ENCODE measurements at places on chromosomes 2 and 18.

DNA sequence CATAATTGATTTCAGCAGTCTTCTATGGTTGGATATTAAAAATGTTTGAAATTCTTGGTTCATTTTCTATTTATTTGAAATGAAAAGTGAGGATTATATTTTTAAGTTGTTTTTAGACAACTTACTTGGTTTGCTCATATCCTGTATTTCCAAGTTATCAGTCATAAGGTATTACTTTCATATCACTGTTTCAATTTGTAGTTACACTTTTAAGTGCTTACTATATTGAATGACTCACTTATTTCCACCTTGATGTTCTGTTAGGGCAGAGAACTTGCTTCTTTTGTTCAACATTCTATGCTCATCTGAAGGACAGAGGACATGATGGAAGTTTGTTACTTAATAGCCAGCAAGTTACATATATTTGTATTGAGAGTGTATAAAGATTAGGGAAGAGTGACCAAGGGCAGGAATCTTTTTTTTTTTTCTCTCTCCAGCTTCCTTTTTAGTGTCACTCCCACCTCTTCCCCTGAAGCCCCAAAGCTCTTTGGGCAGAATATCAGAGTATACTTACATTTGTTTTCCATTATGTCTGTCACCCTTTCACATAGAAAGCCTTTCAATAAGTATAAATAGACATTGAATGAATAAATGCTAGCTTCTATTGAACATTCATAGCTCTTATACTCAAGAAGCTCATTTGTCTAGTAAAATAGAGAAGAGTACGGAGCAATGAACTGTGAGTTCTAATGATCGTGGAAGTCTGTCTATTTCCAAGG, 28.1 kb downstream of the PIK3C3 start:
- DNase-seq, result no peak

DNA sequence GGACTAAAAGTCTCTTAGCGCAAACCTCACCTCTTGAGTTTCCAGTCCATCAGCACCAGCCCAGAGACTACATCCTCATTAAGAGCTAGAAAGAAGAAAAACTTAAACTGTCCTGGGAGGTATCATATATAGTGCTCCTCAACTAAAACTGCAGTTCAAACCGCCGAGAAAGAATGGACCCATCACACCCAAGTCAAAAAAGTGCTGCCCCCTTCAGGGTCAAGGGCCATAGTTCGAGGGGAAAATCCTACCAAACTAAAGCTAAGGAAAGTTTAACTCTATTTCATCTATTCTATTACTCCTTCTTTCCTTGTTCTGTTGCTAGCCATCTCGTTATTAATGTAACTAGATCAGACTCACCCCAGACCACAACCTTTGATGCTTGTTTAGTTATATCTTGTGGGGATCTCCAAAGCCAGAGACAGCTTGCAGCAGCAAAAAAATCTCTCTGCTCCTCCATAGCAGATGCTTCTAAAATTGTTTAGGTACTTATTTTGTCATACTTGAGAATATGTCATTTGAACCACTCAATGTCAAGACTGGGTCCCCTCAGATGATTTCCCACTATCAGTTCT, 134.5 kb upstream of the RMP24 start:
- no peak for DNase-seq

GRCh38 chr2:142952793-142953494, 75.5 kb downstream of the KYNU start:
- no peak for DNase-seq

GRCh38 chr2:27489118-27489497, 435 bp downstream of the IFT172 start:
- DNase-seq, result no peak

GRCh38 chr2:49296107-49296867, 142.0 kb upstream of the FSHR start:
- no peak for DNase-seq

GRCh38 chr2:100940240-100940639, 61.8 kb upstream of the RPL31 start:
- DNase-seq, result no peak

GRCh38 chr18:3793111-3793510, 343.1 kb downstream of the TGIF1 start:
- DNase-seq, result no peak

DNA sequence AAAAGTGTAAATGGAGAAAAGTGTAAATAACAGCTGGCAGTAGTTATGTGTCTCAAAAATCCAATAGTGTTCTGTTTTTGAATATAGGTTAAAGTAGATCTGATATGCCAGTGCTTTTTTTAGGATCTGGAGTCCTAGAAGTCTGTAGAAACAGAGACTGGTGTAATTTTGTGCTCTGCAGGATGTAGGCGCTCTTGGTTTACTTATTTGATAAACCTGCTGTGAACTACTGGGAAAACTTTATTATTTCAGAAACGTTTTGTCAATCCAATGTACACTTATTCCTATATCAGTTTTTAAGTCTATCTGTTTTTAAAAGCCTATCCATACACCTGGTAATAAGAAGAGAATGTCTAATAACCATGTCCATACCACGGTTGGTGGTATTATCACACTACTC, 530.8 kb upstream of the ZNF804A start:
- no peak for DNase-seq

DNA sequence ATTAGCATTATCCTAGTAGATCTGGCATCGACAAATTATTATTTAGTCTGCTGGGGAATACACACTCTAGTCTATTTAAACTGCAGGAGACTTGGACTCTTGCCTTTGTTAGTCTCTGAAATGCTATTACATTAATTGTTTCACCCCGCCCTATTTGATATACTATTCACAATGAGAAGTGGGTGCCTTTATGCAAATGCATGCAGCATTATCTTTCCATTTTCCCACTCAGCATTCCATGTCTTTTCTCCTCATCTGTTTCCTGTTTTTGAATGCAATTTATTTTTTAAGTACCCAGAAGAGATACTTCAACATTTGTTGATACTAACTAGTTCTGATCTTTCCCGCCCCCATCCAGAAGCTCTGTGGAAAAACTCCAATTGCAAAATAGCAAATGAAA, 395.3 kb upstream of the NXPH2 start:
- no peak for DNase-seq
